ENCODE measurements at places on chromosomes 7 and 10.
A peak's percentile ranks its signal among the peaks of the same experiment; 100 is the strongest.

DNA sequence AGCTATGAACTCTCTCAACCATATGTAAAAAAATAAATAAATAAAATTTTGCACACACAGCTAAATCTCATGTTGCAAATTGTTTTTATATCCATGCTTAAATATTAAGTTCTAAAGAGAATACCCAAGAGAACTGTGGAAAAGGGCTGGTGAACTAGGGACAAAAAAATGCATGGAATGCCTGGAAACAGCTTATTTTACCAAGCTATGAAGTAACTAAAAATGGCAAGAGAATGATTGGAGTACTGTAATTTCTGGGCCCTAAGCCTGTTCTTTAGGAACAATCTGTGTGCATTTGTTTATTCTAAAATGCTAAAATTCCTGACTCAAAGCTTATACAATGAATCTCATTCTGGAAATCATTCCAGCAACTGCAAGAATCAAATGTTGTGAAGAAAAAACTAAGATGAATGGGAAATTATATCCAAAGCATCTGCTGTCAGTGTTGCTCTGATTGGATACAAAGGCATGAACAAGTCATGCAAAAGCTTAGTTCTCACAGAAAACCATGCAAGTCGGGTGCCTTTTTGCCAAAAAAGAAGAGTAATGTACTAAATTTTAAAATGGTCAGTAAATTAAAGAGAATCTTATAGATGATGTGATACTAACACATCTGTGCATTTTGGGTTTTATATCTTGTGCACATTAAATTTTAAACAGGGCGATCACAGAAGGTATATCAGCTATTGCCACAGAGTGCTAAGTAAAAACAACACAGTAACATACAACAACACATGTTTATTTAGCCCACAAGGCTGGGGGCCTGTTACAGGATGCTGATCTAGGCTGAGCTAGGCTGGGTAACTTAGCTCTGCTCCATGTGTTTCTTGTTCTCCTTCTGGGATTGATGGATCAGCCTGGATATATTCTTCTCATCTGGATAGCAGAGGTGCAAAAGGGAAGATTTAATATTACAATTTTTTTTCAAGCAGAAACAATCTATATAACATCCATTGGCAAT lies 453.5 kb upstream of the SEMA3A start:
- no peak overlapping the region for H3K4me3 ChIP-seq
- H3K27ac ChIP-seq, result no peak overlapping the region
- no peaks in the 10 kb centered on the region for H3K36me3 ChIP-seq
- H3K27me3 ChIP-seq, result no peaks in the 10 kb centered on the region

DNA sequence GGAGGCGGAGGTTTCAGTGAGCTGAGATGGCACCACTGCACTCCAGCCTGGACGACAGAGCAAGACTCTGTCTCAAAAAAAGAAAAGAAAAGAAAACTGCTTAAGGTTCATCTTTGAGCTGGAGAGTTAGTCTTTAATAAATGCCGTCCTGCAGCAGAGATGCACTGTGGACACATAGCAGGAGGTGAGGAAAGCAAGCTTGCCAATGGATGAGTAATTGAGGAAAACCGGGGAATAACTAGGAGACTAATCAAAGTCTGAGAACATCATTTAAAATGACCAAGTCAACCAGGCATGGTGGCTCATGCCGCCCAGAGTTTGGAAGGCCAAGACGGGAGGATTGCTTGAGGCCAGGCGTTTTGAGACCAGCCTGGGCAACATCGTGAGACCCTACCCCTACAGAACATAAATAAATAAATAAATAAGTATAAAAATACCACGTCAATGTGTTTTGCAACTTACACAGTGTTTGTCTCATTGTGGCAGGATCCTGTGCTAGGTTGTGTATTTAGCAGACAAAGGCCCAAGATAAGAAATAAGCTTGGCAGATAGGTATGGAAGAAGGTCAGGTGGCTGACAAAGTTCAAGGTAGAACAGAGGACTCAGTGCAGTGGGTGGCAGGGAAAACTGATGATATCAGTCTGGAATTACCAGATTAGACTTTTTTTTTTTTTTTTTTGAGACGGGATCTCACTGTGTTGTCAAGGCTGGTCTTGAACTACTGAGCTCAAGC lies 115.7 kb upstream of the KMT2C start:
- no peak overlapping the region for H3K27ac ChIP-seq
- H3K36me3 ChIP-seq, result no peaks in the 10 kb centered on the region
- no peaks in the 10 kb centered on the region for H3K27me3 ChIP-seq
- H3K4me1 ChIP-seq, result no peaks in the 10 kb centered on the region
- DNase-seq, result no peak

DNA sequence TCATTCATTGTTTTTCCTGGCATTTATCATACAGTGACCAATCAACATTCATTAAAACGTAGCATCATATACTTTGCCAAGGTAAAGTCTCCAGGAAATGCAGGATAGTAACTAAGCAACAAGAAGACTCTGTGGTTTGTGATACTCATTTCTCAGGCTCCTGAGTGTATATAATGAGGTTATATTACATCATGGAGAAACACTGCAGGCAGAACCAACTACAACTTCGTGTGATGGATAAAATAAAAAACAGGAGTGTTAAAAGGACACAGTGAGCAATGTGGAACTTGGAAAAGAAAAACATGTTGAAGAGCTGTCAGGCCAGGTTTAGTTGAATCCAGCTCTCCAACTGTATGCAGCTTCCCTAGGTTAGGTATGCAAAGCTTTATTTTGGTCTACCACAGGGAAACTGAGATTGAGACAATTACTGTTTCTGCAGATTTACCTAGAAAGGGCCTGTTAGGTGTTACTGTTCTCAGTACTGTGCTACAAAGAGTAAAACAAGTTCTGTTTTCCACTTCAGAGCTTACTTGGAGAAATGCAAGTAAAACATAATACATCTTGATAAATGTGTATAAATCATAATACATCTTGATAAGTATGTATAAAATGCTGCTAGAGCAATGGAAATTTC lies 7.8 kb upstream of the CCNY start:
- H3K4me3 ChIP-seq, result no peak overlapping the region
- H3K27me3 ChIP-seq, result no peaks in the 10 kb centered on the region
- peaks cover 20% of the 10 kb centered on the region for H3K36me3 ChIP-seq
- H3K27ac ChIP-seq, result peak overlapping the region; percentile 46
- H3K4me1 ChIP-seq, result peaks cover 22% of the 10 kb centered on the region

DNA sequence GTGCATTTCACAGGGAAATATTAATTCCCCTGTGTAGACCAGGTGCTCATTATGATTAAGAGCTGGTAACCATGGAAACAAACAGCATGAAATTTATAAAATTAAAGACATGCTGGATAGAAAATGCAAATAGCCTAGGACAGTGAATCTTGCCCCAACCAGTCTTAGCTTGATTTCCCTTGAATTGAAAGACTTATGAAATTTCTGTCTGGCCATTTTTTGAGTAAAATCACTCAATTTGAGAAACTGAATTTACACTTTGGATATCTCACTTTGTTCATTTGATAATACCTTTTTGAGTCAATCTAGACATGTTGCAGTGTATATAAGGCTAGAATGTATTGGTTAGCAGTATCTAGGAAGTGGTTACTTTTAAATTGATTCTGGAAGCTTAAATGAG lies 4.4 kb upstream of the SMIM30 start:
- DNase-seq, result no peak
- peak overlapping the region; percentile 58 for H3K27ac ChIP-seq
- H3K4me3 ChIP-seq, result no peak overlapping the region
- no peaks in the 10 kb centered on the region for H3K27me3 ChIP-seq

DNA sequence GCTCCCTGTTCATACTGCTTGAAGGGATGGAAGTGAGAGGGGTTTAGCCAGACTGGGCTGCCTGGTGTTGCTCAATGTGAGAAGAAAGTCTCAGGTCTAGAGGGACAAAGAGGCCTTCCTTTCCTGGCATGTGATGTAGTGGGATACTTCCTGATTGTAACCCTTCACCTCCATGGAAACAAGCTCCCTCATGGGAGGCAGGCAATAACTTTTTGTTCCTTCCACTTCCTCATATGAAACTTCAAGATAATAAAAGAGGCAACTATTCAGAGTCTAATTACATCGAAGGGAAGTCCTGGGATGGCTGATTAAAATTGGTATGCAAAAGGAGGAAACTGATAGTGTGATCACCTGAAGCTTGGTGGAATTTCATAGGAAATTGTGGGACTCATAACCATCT lies 84.1 kb upstream of the ETV1 start:
- no peaks in the 10 kb centered on the region for H3K27me3 ChIP-seq
- no peak overlapping the region for H3K4me3 ChIP-seq
- H3K4me1 ChIP-seq, result no peaks in the 10 kb centered on the region
- H3K36me3 ChIP-seq, result no peaks in the 10 kb centered on the region
- DNase-seq, result no peak

DNA sequence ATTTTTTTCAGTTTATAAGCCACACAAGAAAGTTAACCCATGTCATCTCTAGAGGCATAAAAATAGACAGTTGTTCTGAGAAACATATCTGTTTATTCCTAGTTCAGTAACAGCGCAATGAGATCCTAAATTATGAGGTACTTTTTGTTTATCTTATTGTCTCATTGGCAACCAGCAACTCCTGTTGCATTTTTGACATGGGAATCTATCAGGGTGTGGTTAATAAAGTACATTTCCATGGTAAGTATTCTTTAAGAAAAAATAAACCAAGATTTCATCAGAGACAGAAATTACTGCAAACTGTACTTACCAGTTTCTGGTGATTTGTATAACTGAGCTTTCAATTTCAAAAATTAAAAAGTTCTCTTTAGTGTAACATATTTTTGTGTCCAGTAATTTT lies 9.0 kb downstream of the FAS start:
- H3K4me1 ChIP-seq, result peaks cover 75% of the 10 kb centered on the region
- peaks cover 28% of the 10 kb centered on the region for H3K36me3 ChIP-seq
- H3K27ac ChIP-seq, result no peak overlapping the region
- H3K4me3 ChIP-seq, result no peak overlapping the region
- H3K27me3 ChIP-seq, result no peaks in the 10 kb centered on the region
- DNase-seq, result no peak

GRCh38 chr7:106433377-106433776 lies 148.6 kb upstream of the NAMPT start:
- peaks cover 3% of the 10 kb centered on the region for H3K36me3 ChIP-seq
- no peak overlapping the region for H3K4me3 ChIP-seq
- peaks cover 19% of the 10 kb centered on the region for H3K4me1 ChIP-seq
- no peak overlapping the region for H3K27ac ChIP-seq
- DNase-seq, result no peak

- H3K27ac ChIP-seq, result no peak overlapping the region
- H3K27me3 ChIP-seq, result peaks cover 38% of the 10 kb centered on the region
- no peaks in the 10 kb centered on the region for H3K36me3 ChIP-seq
- DNase-seq, result no peak
- no peaks in the 10 kb centered on the region for H3K4me1 ChIP-seq
These were observed 78.0 kb upstream of the MACROH2A2 start for GRCh38 chr10:69974551-69975155.

DNA sequence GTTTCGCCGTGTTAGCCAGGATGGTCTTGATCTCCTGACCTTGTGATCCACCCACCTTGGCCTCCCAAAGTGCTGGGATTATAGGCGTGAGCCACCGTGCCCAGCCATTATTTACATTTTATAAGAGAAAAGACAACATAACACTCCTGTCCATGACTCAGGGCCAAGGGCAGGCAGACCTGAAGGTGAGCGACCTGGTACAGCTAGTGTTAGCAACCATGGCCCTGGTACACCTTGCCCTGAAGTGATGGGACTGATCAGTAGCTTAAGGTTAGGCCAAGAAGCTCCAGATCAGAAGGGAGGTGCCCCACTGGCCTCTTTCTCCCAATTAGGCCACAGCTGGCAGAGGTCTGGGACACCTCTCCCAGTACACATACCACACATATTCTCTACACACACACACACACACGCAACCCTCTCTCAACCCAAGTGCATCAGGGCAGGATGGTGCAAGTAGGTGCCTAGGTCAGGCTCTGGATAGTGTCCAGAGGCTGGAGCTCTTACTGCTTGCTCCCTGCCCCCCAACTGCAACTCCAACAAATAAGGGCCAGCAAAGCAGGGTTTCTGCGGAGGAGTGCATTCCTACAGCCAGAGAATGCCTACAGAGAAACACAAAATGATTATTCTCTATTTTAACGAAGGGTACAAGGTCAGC lies 43.8 kb downstream of the DPCD start:
- H3K36me3 ChIP-seq, result peaks cover 9% of the 10 kb centered on the region
- no peak for DNase-seq
- H3K4me1 ChIP-seq, result no peaks in the 10 kb centered on the region
- H3K4me3 ChIP-seq, result no peak overlapping the region

DNA sequence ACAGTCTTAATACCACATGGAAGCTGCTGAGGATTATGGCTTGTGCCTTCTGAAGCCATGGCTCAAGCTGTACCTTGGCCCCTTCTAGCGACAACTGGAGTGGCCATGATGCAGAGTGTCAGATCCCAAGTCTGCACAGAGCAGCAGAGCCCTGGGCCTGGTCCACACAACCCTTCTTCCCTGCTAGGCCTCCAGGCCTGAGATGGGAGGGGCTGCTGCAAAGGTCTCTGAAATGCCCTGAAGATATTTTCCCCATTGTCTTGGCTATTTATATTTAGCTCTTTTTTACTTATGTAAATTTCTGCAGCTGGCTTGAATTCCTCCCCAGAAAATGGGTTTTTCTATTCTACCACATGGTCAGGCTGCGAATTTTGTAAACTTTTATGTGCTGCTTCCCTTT lies 804.6 kb upstream of the ZWINT start:
- no peak overlapping the region for H3K27ac ChIP-seq
- no peaks in the 10 kb centered on the region for H3K36me3 ChIP-seq
- no peak overlapping the region for H3K4me3 ChIP-seq
- H3K27me3 ChIP-seq, result no peaks in the 10 kb centered on the region
- no peaks in the 10 kb centered on the region for H3K4me1 ChIP-seq
- DNase-seq, result no peak

DNA sequence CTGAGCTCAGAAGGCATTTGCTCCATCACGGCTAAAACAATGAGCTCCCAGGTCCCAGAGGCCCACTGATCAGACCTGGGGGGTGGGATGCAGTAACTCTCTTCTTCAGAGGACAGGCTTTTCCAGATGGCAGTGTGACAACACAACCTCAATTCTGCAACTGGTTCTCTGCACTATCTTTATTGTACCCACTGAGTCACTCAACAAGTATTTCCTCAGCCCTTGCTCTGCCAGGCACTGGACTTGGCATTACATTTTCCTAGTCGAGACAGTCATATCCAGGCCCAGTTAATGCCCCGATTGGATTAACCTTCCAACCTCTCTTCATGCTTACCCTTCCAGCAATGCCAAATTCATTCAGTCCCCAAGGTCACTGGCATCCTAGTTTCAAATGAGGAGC lies 72.6 kb downstream of the JAZF1 start:
- H3K27ac ChIP-seq, result no peak overlapping the region
- H3K36me3 ChIP-seq, result no peaks in the 10 kb centered on the region
- DNase-seq, result no peak
- H3K27me3 ChIP-seq, result peaks cover 5% of the 10 kb centered on the region

DNA sequence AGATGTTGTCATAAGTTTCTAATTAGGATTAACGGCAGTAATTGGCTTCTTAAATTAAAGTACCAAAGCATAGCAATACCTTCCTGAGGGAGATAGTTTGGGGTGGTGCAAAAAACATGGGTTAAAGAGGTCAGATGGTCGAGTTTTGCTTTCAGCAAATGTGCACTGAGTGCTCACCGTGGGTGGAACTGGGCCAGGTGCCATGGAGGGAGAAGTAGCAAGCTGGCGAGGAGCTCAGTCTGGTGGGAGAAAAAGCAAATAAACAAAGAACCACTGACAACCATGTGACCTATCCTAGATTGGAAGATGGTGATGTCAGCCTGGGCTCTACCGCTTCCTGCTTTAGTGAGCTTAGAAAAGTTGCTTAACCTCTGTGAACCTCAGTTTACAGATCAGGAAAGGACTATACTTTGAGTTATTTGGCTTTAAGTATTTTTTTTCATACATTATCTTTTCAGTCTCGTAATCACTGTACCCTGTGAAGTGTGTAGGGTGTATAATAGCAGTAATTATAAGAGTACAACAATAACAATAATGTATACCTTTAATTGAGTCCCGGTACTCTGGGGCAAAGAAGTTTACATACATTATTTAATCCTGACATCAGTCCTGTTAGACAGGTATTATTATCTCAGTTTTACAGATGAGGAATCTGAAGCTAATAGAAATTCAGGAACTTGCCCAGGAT lies 69.0 kb upstream of the PDCD4 start:
- H3K27me3 ChIP-seq, result no peaks in the 10 kb centered on the region
- DNase-seq, result peak; percentile 28
- peaks cover 40% of the 10 kb centered on the region for H3K4me1 ChIP-seq
